KG1 (cell line): ENCODE measurements at places on chromosomes 6 and 20.

DNA sequence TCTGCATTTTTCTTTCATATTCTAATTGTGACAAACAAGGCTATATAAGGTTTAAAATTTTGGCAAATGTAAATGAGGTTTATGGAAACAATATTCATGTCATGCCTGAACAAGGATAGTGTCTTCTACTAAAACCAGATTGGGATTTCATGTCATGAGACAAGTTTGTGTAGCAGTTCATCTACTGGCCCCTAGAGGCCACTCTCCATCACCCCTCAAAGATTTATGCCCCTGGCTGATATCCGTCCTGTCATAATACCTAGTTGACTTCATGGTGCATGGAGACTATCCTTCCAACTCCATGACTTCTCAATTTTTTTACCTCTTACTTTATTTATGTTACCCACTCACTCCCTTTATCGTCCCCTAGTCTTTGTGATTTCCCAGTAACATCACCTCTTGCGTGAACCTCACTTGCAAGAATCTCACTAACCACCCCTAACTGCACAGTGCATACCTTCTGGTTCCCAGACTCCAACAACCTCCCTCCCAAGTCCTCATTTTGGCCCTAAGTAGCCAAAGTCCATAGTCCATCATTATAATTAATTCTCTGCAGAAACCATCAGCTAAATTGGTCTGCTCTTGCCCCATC lies 179.8 kb downstream of the TASP1 start:
- DNase-seq, result no peak

DNA sequence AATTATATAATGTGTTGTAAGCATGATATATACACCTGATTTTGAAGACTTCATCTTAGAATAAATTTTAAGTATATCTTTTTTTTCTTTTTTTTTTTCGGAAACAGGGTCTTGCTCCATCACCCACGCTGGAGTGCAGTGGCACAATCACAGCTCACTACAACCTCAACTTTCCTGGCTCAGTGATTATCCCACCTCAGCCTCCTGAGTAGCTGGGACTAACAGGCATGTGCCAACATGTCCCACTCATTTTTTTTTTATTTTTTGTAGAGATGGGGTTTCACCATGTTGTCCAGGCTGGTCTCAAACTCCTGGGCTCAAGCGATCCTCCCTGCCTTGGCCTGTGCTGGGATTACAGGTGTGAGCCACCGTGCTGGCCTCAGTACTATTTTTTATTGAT lies 17.1 kb downstream of the VPS52 start:
- no peak for DNase-seq

GRCh38 chr20:12849225-12849910 lies 159.4 kb upstream of the SPTLC3 start:
- no peak for DNase-seq

DNA sequence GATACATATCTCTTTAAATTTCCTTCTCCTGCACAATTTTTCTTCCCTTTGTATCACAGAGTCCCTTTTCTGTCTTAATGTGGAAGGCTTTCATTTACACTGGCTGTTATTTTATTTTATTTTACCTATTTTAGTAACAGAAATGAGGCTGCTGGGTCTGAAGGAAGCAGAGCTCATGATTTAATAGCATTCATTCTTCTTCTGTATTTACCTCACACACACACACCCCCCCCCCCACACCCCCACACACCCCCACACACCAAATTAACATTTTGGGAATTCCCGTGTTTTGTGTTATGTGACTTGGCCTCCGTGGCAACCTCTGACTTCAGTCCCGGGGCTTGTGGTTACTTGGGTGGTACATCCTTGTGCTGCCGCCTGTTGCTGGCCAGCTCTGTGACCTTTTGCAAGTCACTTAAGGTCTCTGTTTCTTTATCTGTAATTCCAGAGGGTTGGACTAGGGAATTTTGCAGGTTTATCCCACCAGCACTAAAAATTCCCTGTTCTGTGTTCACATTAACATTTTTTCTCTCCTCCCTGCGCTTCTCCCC lies 108.8 kb downstream of the TIAM2 start:
- DNase-seq, result no peak

DNA sequence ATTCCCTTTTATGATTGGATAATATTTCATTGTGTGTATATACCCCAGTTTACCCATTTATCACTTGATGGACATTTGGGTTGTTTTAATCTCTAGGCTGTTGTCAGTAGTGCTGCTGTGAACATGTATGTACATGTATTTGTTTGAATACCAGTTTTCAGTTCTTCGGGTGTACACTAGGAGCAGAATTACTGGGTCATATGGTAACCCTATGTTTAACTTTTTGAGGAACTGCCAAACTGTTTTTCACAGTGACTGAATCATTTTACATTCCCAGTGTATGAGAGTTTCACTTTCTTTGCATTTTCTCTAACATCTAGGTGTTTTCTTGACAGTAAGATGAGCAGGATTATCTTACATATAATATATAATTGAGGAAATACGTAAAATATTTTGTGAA lies 44.7 kb upstream of the ADIG start:
- no peak for DNase-seq

DNA sequence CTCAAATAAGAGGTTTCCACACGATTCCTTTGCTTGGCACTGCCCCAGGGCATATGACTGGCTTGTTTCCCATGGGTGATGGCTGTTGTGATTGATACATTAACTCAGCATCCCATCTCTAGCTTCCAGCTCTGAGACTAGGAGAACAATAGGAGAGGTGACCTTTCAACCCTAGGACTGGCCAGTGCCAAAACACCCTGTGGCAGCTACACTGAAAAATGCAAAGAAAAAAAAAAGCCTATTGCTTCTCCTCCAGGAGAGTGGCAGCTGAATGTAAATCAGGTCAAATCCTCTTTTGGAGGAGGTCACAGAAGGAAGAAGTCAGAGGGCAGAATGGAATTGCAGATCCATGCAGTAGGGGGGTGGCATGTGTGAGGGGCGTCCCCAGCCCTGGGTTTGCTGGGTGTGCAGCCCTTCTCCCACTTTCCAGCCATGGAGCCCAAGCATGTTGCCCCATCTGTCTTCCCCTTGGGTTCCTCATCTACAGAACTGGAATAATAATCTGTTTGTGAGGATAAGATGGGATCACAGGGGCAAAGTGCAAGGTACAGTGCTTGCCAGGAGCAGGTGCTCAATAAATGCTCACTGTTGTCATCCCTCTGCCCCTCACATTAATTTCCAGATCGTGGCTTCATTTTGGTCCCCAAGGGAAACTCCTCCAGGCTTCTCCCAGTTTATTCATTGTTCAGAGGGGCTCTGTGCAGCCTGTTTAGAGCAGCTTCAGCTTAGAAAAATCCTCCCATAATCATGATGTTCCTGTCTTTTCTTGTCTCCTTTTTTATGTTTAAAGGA lies 245.0 kb upstream of the RIN2 start:
- DNase-seq, result no peak

- DNase-seq, result no peak
These were observed 125.8 kb downstream of the NFATC2 start for GRCh38 chr20:51416532-51417249.

DNA sequence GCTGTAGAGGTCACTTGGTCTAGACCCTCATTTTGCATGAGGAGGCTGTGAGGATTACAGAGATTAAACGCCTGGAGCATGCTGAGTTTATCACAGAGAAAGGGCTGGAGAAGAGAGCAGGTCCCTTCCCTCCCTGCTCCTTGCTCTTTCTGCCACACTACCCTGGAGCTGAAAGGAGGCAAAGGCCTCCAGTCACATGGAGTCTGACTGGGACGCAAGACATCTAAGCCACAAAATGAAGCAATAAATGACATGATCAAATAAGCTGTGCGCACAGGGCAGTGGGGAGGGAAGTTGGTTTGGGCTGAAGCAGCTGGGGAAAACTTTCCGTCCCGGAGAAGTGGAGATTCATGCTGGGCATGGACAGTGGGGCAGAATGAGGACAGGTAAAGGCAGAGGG lies 33.3 kb downstream of the ATXN1 start:
- DNase-seq, result no peak

GRCh38 chr6:85660181-85660611 lies 17.5 kb upstream of the SYNCRIP start:
- DNase-seq, result no peak

DNA sequence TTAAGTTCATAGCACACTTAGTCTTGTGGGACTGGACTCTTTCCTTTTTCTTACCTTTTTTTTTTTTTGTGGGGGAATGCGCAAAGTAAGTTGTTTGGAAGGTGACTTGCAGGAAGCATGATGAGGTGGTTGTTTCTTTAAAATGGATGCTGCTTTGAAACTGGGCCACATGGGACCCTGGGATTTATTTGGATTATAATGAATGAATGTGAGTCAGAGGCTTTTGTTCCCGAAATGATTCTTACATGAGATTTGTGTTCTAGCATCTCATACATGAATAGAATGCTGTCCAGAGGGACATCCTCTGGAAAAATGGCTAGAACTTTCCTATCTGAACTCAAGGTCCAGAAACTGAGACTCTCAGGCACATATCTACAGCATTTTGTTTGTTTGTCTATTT lies 236.6 kb upstream of the RNF24 start:
- no peak for DNase-seq

GRCh38 chr20:42461965-42462593 lies 727.6 kb downstream of the PTPRT start:
- DNase-seq, result no peak

DNA sequence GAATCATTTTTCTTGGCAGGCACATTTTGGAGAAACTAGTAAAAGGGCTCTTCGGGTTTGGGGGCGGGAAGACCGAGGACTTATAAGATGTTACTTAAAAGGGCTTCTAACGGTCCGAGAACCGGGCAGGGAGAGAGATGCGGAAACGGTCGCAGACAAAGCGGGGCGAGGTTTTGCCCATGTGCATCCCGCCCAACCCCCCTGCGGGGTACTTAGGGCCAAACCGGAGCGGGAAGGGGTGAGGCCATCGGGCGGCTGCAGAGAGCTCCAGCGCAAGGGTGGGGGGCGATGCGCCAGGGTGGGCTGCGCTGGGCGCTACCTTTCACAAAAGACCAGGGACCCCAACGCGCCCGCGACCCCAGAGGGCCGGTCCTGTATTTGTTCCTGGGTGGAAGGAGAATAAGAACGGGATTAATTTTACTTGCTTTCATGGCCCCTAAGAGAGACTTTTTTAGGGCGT lies 616 bp downstream of the TUBB start:
- no peak for DNase-seq

DNA sequence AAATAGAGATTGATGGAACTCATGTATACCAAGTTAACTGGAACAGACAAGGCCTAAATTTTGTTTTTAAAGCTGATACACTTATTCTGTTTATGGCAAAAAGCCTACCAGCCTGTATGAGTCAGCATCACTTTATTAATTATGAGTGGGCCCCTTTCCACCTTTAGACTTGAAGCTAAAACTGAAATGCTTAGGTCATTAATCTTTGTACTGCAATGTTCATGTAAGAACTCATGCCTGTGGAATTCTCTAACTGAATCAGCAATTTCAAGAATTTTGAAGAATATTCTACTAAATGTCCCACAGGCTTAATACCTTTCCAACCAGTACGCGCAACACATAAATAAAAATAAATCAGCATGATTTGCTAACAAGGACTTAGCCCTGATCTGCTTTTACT lies 140.2 kb upstream of the PHACTR1 start:
- DNase-seq, result no peak

DNA sequence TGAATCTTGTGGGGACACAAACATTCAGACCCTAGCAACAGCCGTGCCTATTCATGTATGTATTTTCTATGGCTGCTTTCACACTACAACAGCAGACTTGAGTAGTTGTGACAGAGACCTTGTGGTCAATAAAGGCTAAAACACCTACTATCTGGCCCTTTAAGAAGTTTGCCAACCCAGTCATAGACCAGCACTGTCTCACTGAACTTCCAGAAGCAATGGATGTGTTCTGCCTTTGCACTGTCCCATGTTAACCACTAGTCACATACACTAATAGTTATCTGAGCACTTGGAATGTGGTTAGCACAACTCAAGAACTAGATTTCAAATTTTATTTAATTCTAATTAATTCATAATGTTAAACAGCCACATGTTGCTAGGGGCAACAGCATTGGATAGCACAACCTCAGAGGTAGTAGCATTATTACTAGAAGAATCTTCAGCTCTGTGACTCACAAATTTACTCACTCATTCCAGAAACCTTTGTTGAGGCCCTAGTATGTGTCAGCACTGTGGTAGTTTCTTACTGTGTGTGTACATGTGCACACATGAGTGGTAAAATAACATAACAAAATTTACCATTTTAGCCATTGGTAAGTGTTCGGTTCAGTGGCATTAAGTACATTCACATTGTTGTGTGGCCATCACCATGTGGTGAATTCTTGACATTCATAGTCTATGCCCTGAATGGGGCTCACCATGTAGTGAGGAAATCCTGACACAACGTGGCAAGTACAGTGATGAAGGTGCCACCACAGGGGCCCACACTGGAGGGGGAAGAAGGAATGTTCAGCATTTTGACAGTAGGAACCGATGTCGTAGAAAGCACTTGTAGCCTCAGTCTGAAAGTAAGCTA lies 107.3 kb downstream of the CEP57L1 start:
- no peak for DNase-seq

DNA sequence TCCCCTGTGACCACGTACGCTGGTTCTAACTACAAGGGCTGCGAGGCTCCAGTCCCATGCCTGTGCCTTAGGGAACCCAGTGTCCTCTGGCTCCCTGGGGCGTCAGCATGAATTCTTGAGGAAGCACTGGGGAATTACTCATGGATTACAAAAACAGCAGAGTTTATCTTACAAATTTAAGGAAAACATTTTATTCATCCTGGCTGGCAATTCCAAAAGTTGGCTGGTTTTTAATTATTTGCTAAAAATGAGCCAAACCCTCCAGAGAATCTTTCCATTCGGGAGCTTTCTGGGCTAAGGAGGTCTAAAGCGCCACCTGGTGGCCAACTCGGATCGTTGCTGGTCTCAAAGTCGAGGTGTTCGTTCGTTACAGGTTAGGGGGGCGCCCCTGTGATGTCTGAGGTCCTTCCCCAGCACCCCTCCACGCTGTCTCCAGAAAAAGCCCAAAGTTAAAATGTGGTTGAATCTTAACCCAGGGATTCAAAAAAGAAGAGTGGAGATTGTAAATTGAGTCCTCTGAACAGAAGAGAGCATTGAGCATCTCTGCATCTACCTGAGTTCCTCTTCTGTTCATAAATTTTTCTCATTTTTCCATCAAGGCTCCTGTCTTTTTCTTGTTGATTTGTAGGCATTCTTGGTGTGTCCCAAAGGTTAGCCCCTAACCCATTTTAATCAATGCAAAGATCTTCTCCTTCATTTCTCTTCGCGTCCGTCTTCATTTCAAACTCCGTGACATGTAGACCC lies 99.4 kb downstream of the BFSP1 start:
- peak; percentile 5 for DNase-seq

DNA sequence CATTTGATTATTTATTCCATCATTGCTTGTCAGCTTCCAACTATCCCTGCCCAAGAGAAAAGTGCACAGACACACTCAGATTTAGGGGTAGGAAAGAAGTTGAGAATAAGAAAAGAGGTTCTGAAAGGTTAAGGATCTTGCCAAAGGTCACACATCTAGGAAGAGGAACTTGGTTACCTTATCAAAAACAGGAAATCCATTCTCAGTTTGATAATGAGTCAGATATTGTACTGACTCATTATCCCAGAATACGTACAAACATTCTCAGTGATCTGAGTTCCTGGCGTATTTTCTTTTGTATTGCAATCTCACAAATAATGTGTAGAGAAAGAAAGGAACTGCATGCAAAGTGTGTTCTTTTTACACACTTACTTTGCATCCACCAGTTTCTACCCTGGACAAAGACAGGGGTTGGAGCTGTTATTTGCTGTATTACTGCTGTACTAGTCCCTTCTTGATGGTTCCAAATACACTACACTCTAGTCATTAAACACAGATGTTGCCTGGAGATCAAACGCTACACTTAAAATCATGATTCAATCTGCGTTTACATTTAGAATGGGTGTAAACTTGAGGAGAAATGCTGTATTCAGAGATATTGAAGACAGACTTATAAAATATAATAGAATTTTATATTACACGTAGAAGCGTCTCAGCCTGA lies 545.7 kb downstream of the PRKN start:
- DNase-seq, result no peak

- no peak for DNase-seq
These were observed 138.9 kb upstream of the NUP153 start for GRCh38 chr6:17845598-17845997.
